ENCODE measurements at places on chromosomes 2 and 18. TPM values are rescaled to one million over a fixed set of nuclear protein-coding genes. Genes with fewer than 3 reads are reported as not detected.

Gene WDR35
- 4.3 TPM for total RNA-seq

Gene HAAO
- not detected for total RNA-seq

Gene SERPINB11
- total RNA-seq: not detected

Gene GPR45
- not detected for total RNA-seq

Gene CPLX4
- total RNA-seq: not detected

Gene FBXO15
- not detected for total RNA-seq

Gene ANKRD62
- total RNA-seq: not detected

Gene UGGT1
- total RNA-seq: 60.8 TPM
